Kidney tubule cell (primary cell): ENCODE measurements at places on chromosomes 5 and 9.

DNA sequence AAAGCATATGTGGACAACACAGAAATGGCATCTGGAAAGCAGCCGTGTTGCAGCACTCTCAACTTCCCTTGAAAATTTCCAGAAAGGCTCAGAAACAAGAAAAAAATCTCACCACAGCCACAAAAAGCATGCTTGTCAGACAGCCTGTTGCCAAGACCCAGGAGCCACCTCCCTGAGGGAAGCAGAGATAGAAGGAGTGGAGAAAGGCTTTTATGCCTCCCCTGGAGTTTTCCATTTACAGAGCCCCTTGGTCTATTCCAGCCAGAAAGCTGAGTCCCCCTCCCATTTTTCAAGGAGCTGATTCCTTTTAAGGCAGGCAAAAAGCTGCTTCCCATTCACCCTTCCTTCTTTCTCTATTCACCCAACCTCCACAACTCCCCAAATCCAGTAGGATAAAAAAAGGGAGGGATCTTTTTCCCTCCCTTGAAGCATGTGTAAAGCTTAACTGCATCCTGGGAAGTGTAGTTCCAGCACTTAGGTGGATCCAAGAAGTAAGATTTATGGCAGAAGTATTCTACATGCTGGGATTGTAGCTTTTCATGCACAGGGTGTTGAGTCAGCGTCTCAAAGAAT is 37.1 kb upstream of the PALM2AKAP2 start:
- no peak for DNase-seq

- peak; percentile 59 for DNase-seq
These were observed 83.7 kb downstream of the SH3TC2 start for GRCh38 chr5:148979083-148979723.

DNA sequence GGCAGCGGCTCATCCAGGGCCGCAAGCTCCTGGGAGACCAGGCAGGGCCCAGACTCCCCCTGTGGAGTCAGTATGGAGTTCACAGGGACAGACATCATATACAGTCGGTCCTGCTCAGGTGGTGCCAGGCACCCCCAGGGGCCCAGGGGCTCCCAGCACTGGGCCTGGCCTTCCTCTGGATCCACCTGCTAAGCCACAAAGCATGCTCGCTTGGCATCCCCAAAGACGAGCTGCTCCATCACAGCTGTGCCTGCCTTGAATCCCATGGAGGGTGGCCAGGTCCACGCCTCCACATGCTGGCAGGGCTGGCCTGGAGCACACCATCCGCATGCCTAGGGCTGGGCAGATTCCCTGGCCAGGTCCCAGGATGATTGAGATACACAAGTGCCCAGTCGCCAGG is 4.6 kb downstream of the BICD2 start:
- DNase-seq = no peak

DNA sequence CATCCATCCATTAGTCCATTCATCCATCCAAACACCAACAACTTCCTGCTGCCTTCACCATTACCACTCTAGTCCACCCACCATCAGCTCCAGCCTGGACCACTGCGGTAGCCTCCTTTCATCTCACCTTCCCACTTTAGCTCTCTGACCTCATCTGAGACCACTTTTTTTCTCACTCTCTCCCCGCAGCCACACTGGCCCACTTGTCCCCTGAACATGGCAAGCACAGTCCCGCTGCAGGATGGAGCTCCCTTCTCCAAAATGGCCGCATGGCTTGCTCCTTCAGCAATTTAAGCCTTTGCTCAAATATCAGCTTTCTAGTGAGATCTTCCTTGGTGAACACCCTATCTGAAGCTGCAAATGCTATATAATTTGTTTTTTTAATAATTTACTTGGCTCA is 11.1 kb downstream of the CSF1R start:
- DNase-seq = no peak

- DNase-seq = no peak
These were observed 62.8 kb upstream of the PPP1R26 start for GRCh38 chr9:135416664-135417290.

DNA sequence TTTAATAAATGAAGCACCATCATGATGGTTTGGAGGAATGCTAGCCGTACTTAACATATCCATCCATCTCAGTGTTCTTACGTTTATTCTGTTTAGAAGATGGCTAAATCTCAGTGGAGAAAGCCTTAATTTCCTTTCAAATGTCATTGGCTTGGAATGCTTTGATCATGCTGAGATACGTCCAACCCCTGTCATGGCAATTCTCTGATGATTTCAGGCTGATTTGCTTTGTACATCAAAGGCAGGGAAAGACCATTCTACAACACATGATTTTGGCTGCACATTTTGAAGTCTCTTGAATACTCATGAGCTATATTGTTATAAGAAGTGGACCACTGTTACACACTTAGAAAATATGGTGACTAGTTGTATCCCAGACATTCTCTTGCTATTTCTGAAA is 1048.4 kb downstream of the MAT2B start:
- DNase-seq = no peak

DNA sequence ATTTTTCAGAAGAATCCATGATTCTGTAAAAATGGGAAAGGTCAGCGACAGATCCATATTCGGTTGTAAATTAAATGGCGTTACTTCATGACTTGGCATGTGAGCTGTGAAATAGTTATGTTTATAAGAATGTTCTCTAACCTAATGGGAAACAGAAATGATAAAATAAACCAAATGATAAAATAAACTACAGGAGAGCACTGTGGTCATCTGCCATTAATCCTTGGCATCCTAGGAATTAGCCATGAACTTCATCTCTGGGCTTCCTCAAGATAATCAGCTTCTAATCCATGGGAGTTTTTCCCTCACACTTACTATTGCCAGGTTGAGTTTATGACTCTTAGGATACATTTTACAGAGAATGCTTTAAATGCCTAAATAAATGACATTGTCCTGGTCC is 94.6 kb upstream of the SLC30A5 start:
- DNase-seq = no peak

GRCh38 chr5:140205216-140205615 is 30.2 kb downstream of the CYSTM1 start:
- DNase-seq = peak; percentile 49

DNA sequence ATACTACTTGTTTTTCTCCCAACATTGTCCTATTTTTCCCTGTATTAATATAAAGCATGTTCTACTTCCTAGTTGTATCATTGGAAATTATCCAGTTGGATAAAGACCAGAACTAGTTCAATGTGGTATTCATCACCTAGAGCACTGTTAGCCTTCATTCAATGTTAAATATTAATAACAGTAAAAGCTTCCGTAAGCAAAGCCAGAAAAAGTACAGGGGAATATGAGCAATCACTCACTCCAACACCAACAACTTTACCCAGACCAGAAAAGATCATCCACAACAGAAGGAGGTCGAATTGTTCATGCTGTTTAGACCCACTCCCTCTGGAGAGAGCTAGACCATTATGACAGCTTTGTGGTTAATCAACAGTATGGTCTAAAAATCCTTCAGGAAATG is 728.4 kb downstream of the MAT2B start:
- DNase-seq = peak; percentile 91

- peak; percentile 91 for DNase-seq
These were observed 19.3 kb downstream of the PCSK5 start for GRCh38 chr9:75909776-75910175.

- peak; percentile 50 for DNase-seq
These were observed 13.3 kb downstream of the SPATA9 start for GRCh38 chr5:95669540-95669939.

DNA sequence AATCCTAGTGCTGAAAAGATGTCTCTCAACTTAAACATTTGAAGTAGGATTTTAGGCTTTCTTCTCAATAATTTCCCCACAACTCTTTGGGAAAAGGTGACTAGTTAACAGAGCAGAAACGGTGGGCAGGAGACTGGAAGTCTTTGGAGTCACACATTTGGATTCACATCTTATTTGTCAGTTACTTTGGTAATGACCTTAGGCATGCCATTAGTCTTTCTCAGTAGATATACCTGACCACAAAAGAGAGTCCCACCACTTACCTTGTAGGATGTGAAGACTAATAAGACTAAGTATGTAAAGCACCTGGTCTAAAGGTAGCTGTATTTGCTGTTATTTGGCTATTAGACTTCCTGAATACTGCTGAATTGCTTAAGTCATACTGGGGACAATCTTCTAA is 35.4 kb downstream of the DAP start:
- peak; percentile 74 for DNase-seq

DNA sequence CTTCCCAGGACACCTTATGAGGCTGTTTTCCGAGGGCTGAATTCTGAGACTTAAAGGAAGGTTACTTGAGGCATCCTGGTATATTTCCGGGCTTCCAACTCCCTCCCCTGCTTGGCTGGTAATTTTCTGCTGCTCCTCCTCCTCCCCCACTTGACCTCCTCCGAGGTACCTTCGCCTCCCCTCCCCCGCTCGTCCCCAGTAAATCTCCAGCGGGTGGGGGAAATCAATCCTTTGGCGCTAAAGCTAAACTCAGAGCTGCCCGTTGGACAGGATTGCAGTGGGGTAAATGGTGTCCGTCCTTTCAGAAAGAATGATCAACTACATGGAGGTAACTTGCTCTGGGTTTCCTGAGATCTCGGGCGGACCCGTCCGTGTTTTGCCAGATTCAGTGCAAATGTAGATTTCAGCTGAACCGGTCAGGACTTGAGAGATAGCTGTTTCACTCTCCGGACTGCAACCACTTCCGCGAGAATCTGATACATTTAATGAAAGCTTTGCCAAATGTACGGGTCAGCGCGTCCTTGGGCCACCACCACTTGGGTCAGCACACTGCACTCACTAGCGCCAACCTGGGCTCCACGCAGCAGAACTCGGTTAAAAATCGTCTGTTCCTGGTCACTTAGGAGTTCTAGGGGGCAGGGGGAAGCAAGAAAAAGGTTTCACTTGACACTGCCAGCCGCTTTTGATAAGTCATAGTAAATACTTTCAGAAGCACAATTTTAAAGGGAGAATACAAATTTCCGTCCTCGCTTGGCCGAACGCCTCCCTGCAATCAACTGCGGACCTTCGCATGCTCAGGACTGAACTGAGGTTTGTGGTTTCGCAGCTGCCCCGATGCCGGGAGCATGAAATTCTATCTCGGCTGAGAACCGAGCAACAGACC is 4.6 kb upstream of the ISL1 start:
- DNase-seq = peak; percentile 48

DNA sequence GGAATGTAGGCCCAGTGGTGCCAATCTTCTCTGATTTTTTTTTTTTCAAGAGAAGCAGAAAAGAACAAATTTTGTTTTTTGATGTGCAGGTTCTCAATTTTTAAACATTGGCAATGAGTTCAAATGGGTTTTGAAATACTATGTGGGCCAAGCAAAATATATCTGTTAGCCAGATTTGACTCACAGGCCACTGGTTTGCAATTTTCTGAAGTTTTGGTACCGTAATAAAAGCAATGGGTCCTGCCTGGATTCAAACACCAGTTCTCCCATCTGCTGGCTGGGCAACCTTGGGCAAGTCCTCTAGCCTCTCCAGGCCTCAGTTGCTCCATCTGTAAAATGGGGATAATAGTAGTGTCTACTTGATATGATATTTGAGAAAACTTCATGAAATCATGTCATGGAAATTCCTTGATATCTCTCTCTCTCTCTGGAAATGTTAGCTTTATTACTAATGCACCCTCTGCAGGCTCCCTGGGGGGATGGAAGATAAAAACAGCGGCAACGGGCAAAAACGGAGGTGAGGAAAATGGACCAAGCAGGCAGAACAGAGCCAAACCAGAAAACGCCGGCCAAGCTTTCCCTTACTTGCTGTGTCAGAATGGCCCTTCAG is 63.4 kb downstream of the SMIM23 start:
- DNase-seq = no peak

- no peak for DNase-seq
These were observed 69.5 kb downstream of the ZNF354C start for GRCh38 chr5:179129607-179130071.

- peak; percentile 48 for DNase-seq
These were observed 42.8 kb downstream of the CAMSAP1 start for GRCh38 chr9:135864447-135865049.

DNA sequence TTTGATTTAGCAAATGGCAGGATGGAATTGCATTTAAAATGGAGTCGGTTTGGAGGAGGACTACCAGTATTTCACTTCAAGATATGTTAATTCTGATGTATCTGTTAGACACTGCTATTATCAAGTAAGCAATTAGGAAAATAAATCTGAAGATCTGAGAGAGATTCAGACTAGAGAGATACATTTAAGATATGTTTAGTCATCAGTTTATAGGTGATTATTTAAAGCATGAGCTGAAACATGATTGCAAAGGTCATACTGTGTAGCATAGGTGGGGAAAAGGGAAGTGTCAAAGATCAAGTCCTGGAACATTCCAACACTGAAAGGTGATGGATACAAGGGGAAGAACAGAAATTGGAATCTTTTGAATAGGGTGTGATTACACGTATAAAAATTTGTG is 79.1 kb downstream of the FAM174A start:
- no peak for DNase-seq

DNA sequence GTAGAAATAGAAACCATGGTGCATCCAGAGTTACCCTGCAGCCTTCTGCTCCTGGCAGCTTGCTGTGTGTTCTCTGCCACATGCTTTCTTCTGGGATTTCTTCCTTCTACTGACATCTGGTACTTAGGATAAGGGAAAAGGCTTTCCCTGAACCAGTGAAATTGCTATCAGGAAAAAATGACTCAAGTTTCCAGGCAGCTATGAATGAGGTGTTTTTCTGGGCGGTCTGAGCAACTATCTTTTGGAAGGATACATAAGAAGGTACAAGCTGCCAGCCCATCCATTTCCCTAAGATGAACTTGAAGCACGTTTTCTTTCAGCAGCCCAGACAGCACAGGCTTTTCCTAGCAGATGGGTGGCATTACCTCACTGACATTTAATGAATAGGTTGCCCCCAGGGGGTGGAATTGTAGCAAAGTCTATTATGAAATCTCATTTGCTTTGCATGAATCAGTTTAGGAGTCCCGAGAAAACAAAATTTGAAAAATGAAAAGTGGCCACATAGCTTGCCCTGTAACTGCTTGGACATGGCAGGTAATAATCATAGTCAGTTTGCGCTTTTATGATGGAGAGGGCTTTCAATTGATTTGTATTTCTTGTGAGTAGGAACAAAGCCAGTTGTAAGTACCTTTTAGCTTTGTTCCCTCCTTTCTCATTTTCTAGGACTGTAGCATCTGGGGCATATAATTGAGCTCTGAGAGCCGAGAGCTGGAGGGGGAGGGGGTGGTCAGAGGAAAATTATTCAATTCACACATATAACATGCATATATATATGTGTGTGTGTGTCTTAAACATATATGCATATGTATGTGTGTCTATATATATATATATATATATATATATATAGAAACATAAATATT is 108.5 kb downstream of the C9orf152 start:
- no peak for DNase-seq

DNA sequence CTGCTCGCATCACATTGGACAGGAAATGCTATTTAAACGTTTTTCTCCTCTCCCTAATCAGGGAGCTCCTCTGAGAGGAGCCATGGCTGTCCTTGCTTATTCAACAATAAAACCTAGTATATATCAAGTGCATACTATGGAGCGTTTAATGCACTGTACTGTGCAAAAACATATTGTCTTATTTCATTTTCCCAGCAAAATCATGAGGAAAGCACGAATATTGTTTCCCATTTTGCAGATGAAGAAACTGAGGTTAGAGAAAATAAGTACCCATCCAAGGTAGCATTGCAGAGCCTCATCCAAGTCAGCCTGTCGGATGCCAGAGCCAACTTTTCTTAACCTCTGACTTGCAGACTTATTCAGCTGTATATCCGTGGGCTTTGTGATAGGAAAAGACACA is 7.6 kb upstream of the EBF1 start:
- no peak for DNase-seq

- DNase-seq = no peak
These were observed 66.5 kb downstream of the ENTREP1 start for GRCh38 chr9:69391487-69391886.
